Fibroblast of villous mesenchyme (primary cell): ENCODE measurements at places on chromosomes 12 and 14. TPM values are rescaled to one million over a fixed set of nuclear protein-coding genes. Genes with fewer than 3 reads are reported as not detected.

GLIPR1L1 gene
- not detected in 2 replicates for total RNA-seq

- no peak for DNase-seq
Measured at GRCh38 chr12:121574025-121574424, 6.8 kb downstream of the KDM2B start.

DNA sequence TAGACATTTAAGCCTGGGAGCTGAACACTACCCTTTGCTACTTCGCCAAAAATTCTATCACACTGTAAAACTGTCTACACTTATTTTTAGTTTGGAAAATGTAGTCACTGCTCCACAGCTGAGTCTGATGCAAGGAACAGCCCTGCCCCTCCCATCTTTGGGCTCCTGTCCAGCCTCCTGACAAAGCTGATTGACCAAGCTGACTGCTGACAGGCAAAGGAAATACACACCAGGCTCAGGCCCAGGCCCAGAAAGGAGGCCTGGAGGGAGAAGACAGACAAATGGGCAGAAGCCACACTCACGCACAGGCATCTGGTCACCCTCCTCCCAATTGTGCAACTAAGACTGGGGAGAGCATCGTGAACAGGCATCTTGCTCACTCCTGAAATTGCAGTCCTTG is 55.3 kb downstream of the ISCA2 start:
- peak; percentile 77 for DNase-seq

GRCh38 chr12:120618954-120619615 is 21.3 kb upstream of the CABP1 start:
- DNase-seq, result no peak
